ENCODE measurements at places on chromosomes 6 and 20.

DNA sequence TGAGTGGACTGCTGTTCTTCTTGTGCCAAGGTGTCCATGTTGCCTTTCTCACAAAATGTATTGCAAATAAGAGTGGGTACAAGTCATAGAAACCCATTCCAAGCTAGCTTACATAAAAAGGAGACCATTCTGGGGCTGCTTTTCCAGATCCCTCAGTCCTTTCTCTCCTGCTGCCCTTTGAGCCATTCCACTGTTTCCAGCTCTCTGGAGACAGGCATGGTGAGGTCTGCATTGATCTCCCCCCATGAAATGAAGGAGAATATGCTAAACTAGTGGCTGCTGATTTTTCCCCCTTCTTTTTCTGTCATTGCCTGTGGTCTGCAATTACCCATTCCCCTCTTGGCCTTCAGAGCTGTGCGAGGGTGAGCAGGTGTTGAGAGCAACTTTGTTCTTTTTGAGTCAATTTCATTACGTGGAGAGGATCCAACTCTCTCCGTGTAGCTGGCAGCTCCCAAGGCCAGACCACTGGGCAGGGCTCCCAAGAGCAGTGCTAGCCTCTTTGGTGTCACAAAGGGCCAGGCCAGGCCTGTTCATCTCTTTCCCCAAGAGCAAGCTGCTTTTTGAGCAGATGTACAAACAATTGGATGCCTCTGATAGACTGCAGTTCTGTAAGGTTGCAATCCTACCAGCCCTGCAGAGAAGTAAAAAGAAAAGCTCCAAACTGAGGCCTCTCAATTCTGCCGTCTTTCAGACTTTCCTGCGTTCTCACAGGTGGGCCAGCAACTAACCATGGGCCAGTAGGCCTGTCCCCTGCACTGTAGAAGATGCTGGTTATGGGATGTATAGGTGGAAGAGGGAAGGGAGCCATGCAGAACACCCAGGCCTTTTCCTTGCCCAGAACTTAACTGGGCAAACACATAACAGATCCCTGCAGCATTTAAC lies 96.1 kb upstream of the ARMC2 start:
- no peak for DNase-seq

- no peak for DNase-seq
Measured at GRCh38 chr6:42104804-42105125, 37.7 kb downstream of the C6orf132 start.

DNA sequence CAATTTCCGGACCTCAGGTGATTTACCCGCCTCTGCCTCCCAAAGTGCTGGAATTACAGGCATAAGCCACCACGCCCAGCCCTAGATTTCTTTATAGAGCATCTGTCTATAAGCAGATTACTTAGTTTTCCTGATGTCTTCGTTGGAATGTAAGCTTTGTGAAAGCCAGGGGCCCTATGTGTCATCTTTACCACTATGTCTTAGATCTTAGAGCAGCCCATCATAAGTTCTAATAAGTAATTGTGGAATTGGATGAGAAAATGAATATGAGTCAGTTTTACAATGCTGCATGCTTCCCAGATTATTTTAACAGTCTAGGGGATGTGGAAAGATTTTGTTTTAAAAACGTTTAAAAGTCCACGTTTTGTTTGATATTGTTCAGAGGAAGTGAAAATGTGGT lies 9.1 kb upstream of the ZBTB2 start:
- no peak for DNase-seq

GRCh38 chr6:53730767-53731166 lies 64.0 kb upstream of the LRRC1 start:
- no peak for DNase-seq

DNA sequence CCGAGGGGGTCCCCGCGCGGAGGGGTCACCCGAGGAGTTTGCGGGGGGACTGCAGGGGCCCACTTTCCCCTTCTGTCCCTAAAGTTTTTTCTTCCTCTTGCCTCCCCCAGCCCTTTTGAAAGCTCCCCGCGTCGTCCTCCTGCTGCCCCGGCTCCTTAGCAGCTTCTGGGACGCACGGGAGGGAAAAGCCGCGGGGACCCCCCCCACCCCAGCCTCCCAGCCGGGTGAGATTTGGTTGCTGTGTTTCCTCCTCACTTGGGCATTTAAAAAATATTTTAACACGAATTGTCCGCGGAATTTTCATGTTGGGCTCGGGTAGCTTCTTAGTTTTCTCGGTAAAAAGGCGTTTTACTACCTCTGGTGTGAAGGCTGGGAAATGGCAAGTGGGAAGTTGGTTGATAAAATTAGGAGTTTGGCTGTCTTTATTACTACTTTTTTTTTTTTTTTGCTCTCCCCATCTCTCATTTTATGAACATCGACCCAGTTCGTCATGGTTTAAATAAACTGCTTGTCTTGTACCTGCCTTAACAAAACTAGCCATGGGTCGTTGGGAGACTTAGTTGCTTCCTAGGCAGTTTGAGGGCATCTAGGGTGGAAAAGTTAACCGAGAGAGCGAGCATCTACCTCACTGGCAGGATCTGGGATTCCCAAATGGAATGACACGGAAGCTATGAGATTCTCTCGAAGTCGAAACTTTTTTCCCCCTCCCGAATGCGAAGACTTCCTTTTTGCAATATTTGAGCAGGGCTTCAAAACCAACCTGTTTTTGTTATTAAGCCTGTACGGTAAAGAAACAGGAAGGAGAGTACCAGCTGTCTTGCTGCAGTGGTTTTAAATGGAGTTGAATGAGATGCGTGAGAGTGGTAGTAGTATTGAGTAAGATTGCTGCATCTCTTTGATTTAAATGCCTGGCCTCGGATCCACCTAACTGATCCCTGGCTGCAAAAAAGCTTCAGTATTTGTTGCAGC lies 868 bp downstream of the NCOA3 start:
- DNase-seq, result peak; percentile 53
